Suprapubic skin (tissue), 4 donors: ENCODE measurements at places on chromosomes 11 and 22.
A peak's percentile ranks its signal among the peaks of the same experiment; 100 is the strongest.

GRCh38 chr11:79600711-79601110 is 159.9 kb upstream of the TENM4 start:
- no peak for DNase-seq

GRCh38 chr11:113373981-113374560 is 13.5 kb upstream of the ANKK1 start:
- DNase-seq: no peak

- no peak for DNase-seq
Measured at GRCh38 chr11:40246983-40247382, 1212.5 kb downstream of the LRRC4C start.

GRCh38 chr11:86749376-86749775 is 51.0 kb upstream of the PRSS23 start:
- no peak for DNase-seq

GRCh38 chr11:130448416-130449309 is at the start of gene ADAMTS15:
TSS of gene ADAMTS15 (plus strand) at chr11:130448645. CDS start at chr11:130448974, 329 bp downstream.
- peak; percentile 91 for DNase-seq

DNA sequence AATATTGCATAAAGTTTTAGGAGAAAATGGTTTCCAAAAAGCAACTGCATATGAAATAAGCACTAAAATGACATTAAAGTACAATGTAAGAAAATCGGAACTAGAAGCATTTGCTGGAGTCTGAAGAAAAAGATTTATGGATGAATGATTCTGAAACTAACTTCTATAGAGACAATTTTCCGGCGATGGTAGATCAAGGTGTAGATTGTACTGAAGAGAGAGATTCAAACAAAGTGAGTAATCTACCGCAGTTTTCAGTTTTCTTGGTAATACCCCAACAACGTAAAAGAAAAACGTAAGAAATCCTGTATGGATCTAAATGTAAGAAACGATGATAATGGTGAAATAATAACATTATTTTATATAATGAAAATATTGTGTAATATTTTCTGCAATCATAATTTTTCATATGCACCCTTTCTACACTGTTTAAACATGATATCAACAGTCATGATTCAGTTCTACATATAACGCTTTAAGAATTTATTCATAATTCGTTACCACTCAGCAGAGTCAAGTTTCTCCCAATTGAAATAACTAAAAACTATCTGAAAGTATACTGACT is 1.8 kb upstream of the CDPF1 start:
- no peak for DNase-seq
